ENCODE measurements at places on chromosomes 3 and 15.
A peak's percentile ranks its signal among the peaks of the same experiment; 100 is the strongest.

DNA sequence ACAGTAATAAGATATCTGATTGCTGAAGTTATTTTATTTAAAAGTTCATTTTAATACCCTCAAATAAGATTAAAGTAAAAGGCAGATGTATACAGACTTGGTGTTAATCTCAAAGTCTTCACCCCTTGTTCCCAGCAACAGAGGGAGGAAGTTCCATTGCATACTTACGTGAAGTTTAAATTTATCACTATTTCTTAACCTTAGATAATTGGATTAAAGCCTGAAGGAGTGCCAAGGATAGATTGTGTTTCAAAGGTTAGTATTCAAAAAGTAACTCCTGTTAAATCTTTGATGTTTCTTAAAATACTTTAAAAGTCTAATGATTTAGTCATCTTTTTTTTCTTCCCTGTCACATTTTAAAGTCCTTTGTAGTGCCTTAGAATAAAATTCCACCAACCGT, 39.3 kb downstream of the ATP1B3 start:
- no peak for DNase-seq

GRCh38 chr3:132983143-132983770, 54.9 kb upstream of the TMEM108 start:
- no peak for DNase-seq

DNA sequence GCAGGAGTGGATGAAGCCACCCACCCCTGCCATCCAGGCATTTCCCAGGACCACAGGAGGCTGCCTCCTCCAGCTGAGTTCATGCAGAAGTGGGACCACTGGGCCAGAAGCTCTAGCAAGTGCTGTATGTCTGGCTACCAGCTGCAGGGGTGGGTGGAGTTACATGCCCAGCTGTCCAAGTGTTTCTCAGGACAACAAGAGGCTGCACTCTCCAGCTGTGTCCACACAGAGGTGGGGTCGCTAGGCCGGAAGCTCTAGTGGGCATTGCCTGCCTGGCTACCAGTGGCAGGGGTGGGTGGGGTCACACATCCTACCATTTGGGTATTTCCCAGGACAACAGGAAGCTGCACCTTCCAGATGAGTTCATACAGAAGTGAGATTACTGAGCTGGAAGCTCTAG, 234.0 kb upstream of the PPP2R3A start:
- no peak for DNase-seq

DNA sequence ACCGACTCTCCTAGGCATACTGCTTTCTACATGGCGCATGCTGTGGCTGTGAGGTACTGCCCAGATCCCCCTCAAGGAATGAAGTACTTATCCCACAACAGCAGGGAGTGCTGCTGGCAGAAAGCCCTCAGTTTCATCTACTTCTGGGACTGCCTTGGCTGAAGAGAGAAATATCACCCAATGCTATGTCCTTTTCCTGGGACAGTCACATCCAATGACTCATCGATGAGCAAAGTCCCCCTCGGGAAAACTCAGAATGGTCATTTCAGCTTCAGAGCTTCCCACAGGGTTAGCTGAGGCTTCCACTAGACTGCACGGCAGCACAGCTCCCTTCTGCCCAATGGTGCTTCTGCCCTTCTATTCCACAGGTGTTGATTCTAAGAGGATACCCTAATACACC, 3.6 kb upstream of the NMD3 start:
- DNase-seq: no peak

DNA sequence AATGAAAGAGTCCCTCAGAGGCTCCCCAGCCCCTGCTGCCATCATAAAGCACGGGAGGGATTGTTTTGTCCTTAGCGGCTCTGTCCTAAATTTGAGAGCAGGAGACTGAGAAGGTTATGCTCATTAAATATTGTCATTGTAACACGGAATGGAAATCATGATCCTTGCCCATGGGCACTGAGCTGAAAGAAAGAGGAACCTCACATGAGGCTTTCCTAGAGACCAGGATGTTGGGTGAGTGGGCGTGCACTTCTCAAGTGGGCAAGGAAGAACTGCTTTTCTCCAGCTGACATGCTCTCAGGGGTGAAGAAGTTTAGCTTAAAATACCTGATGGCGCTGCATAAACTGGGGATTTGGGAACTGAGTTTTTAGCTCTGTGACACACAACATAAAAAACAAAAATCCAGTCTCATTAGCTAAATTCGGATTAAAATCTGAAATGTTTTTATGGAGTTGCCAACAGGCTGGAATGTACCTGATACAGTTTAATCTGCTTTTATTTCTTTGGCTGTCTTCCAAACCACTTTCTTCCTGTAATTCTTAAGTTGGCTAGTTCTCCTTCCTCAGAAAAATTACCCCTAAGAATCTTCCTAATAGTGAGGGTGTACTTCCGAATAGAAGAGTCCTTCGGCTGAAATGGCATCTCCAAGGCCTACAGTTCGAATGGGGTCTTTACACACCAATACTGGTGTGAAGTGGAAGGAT, 31.7 kb downstream of the ADPGK start:
- no peak for DNase-seq

DNA sequence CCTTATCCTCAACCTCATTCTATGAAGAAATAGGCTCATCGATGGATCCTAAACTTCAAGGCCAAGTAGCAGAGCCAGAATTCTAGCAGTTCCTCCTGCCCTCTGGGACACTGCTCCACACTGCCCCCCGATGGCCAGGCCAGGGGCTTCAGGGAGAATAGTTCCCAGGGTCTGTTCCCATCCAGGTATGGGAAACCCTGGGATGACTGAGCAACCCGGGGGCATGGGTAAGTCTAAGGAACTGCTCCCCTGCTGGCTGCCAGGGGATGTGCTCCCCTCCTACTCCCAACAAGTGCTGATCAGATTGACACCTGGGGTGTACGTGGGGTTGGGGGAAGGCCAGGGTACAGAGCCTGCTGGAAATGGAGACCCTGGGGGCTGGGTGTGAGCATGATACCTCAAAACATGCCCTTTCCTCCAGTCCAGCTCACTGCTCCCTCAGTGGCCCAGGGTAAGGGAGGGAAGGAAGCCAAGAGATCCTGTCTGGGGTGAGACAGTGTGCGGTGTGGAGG, 7.6 kb downstream of the ULK3 start:
- DNase-seq: peak; percentile 29

DNA sequence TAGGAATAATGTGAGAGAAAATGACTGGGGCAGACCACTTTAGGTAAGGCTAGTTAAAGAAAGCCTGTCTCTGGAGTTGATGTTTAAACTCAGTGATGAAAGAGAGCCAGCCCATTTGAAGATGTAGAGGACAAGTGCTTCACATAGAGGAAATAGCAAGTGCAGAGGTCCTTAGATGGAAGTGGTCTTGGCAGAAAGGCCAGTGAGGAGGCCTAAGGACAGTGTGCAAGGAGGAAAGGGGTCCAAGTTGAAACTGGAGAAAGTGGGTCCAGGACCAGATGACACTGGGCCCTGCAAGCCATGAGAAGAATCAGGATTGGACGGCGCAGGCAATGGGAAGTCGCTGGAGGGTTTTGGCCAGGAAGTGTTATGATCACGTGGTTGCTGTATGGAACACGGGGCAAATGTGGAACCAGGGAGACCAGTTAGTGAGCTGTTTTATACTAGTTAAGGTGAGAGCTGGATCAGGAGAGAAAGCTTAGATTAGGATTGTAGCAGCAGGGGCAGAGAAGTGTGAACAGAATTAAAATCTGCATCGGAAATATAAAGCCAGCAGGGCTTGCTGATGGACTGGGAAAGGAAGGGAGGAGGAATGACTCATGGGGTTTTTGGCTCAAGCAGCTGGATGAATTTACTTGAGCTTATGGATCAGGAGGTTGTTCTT, 48.0 kb upstream of the SCAANT1 start:
- no peak for DNase-seq

GRCh38 chr3:47407237-47407636, 26.4 kb downstream of the PTPN23 start:
- no peak for DNase-seq

DNA sequence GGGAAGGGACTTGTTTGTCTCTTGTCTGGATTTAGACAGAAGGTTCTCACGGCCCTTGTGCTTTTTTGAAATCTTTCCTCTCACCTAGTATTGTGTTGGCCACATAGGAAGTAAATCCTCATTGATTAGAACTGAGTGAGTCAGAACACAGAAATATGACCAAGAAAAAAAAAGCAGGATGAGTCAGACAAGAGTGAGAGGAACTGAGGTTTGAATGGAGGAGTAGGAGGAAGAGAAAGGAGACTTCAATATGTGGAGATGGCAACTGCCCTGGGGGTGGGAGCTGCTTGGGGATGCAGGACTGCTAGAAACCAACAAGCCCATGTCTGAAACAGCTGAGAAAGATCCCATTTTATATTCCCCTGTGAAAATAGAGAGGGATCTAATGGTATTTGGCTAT, 194.1 kb upstream of the ZBTB20 start:
- no peak for DNase-seq

DNA sequence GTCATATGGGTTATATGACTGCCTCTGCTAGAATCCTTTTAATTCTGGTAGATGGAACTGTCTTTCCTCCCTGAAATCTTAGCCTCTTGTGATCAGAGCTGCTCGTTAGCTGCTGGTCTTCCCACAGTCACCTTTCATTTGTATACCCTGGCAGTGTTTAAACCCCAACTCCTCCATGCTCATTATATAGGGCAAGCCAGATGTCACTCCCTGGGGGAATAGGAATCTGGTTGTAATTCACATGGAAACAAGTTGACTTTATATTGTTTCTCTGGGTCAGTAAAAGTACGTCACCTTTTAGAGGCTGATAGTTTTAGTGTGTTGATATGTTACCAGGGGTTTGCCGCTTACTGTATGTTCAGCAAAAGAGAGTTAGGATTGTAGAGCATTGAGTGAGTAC, 103.5 kb downstream of the ITPR1 start:
- no peak for DNase-seq

DNA sequence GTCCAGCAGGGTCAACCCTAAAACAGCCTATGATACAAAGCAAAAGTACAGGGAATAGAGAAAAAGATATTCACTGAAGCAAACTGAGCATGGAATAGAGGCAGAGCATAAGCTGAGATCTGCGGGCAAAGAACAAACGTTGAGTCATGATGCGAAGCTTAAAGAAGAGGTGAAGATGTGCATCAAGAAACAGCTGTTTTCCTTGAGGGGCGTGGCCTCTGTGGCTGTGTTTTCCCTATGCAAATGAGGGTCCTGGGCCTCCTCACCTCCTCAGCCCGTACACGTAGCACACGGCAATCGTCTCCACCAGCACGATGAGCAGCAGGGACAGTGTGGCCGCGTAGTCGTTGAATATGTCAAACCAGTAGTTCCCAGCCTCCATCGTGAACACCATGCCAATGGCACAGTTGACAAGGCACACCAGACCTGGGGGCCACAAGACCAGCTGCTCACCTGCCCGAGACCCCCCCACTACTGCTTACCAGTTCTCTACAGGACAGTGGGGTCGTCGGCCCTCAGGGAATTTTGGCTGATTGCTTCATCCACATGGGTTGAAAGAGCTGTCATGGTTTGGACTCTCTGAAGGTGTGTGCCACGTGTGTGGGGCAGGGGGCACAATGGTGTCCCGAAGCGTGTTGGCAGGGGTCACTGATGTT, 33.6 kb downstream of the SLC6A20 start:
- no peak for DNase-seq

GRCh38 chr3:43073116-43073835, 32.6 kb downstream of the POMGNT2 start:
- no peak for DNase-seq

- no peak for DNase-seq
Measured at GRCh38 chr3:51282931-51283330, 102.2 kb upstream of the MANF start.

GRCh38 chr15:45847645-45848044, 212.8 kb downstream of the SQOR start:
- no peak for DNase-seq

DNA sequence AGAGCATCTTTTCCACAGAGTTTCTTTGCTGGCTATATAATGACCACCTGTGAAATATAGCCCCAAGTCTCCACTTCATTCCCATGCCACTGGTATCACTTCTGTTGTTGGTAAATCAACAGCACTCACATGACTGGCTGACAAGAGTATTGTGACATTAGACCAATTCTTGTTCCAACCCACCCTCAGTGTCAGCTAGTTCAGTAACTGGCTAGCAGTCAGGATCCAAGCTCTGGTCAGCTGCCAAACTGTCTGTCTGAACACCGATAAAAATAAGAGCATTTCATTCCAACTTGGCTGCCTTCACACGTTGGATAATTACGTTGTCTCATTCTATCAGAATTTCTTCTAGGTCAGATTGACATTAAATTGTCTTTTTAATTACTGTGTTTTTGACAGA, 166.5 kb downstream of the USP13 start:
- DNase-seq: no peak

- no peak for DNase-seq
Measured at GRCh38 chr3:192223815-192224214, 503.5 kb downstream of the FGF12 start.

GRCh38 chr3:56193519-56193918, 274.7 kb downstream of the ERC2 start:
- no peak for DNase-seq

DNA sequence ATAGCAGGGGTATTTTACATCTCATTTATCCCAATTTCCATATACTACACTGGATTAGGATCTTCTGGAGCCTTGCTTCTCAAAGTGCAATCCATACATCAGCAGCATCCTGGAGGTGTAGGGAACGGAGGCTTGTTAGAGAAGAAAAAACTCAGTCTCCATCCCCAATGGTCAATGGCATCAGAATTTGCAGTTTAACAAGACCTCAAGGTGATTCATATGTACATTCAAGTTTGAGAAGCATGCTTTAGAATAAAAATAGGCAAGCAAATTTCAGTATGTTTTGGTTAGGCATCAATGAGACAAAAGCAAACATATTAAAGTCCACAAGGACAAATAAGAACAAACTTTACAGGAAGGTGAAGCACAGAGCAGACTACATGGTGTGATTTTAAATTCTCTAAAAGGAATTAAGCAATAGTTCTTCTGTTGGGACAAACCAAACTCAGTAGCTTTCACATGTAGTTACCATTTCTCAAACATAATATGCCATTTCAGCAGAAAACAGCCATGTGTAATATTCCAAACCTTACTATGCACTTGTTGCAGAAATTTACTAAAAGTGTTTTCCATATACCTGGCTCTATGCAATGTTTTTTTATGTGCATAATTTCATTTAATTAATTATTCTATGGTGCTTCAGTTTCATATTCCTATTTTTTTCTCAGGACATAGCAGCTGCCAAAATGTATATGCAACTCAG, 360.3 kb upstream of the NECTIN3 start:
- DNase-seq: no peak

GRCh38 chr3:148955544-148956346, 35.6 kb upstream of the GYG1 start:
- no peak for DNase-seq
